ENCODE measurements at places on chromosomes 12 and 14.
A peak's percentile ranks its signal among the peaks of the same experiment; 100 is the strongest.

DNA sequence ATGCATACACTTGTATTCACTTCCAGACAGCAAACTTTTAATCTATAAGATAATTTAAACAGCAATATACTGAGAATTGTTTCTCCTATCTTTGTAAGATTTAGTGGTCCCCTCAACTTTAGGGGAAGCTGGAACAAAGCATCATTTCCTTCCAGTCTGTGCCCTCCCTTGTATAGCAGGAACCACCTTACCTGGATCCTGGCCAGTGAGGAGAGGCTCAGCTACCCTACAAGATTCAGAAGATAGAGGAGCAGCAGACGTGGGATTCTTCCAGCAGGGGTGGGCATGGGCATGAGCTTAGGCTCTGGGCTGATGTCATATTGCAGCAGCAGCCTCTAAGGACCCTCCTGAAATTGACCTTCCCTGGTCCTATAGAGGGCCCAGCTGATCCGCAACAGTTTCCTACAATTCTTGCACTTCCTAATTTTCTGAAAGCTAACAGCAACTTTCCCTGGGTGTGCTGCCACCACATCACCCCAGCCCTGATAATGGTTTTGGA lies 21.3 kb downstream of the MOK start:
- DNase-seq = no peak

DNA sequence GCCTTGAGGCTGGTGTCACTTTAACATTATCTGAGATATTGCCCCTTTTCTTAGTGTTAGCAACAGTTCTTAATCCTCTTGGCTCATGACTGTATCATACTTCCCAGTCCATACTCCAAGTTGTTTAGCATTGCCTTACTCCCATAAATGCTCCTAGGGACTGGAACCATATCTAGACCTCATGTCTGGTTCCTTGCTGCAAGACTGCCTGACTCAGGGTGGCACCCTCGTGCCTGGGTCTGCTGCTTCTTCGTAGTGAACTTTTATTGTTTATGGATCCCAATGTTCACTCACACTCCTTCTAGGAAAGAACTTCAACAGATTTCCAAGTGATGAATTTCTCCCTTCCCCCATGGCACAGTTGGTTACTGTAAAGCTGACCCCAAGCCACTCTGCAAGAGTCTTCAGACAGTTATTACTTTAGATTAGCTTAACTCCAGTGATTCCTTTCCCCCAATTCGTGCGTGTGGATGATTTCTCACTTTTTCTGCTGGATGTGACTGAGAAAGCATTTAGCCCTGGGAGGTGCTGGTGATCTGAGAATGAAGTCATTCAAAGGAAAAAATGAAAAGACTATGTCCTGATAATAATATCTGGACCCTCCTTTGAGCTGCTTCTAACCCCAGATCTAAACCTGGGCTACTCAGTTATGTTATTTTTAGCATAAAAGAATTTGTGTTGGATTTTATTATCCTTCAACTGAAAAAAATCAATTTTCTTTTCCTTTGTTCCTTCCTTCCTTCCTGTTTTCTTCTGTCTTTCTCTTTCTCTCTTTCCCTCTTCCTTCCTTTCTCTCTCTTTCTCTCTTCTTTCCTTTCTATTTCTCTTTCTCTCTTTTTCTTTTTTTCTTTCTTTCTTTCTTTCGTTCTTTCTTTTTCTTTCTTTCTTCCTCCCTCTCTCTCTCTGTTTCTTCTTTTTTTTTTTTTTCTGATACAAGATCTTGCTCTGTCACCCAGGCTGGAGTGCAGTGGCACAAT lies 47.5 kb upstream of the PPP1R12A start:
- no peak for DNase-seq

- no peak for DNase-seq
Observed at GRCh38 chr12:119147847-119148448, 30.8 kb upstream of the HSPB8 start.

DNA sequence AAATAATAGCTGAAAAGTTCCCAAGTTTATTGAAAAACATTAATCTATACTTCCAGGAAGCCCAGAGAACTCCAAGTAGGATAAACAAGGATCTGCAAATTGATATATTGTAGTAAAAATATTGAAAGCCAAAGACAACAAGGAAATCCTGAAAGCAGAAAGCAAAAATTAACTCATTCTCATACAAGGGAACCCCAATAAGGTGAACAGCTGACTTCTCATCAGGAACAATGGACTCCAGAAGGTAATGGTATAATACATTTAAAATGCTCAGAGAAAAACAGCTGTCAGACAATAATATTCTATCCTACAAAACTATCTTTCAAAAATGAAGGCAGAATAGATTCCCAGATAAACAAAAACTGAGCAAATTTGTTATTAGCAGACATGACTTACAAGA lies 138.1 kb upstream of the BMP4 start:
- no peak for DNase-seq

DNA sequence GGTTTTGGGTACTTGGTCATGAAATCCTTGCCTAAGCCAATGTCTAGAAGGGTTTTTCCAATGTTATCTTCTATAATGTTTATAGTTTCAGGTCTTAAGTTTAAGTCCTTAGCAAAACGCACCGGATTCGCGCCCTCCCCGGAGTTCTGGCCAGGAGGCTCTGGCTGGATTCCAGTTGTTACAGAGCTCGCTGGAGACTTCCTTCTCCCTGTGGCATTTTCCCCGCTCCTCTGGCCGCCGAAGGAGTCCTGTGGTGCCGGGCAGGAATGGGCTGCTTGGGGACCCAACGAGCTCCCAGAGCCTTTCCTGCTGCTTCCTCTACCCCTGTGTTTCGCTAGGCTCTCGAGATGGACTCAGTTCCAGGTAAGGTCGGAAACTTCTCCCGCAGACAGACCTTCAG lies 335.9 kb downstream of the AEBP2 start:
- no peak for DNase-seq

- no peak for DNase-seq
Observed at GRCh38 chr12:18753481-18754123, 15.7 kb downstream of the CAPZA3 start.

DNA sequence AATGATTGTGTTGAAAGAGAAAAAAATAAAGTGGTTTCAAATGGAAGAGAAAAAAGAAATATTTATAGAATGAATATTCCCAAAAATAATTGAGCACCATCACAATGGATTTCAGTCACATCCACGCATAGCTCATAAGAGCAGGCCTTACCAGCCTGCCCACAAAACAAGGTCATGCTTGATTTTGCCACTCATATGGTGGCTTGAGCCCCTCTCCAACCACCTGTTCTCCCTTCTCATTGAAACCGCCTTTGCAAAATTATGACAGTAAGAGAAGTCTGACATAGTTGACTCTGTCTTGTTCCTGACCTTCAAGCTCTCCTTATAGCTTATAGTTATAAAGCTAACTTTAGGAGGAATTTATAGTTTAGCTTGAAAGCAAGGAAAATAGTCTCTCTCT lies 33.3 kb upstream of the NAP1L1 start:
- DNase-seq = no peak

DNA sequence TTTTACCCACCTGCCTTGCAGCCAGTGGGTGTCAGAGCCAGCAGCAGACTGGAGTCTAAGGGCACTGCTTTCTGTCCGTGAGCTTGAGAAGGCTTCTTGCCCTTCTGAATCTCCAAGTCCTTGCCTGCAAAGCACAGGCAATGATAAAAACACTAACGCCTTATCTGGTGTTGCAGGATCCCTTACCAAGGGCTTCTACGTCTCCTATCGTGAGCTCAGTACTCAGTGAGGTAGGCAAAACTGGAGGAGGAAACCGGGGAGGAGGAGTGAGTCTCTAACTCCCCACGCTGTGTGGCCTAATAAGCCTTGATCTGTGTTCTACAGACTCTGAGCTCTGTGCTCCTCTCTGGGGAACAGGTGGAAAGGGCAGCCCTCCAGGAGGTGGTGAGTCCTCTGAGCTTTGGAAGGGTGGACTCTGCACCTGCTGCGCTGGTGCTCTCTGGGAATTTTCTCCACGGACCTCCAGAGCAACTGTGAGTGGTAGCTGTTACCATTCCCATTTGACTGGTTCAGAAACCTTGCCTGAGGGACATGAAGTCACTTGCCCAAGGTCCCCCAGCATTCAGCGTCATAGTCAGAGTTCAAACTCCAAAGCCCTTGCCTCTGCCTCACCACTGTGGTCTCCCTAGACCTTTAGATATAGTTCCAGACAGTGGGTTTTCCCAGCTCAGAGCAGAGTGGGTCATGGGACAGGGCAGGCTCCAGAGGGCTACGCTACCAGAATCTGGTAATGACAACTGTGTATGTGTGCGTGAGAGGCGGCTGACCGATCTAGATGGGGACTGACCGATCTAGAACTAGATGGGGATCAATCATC lies 7.0 kb upstream of the MARK3 start:
- no peak for DNase-seq

DNA sequence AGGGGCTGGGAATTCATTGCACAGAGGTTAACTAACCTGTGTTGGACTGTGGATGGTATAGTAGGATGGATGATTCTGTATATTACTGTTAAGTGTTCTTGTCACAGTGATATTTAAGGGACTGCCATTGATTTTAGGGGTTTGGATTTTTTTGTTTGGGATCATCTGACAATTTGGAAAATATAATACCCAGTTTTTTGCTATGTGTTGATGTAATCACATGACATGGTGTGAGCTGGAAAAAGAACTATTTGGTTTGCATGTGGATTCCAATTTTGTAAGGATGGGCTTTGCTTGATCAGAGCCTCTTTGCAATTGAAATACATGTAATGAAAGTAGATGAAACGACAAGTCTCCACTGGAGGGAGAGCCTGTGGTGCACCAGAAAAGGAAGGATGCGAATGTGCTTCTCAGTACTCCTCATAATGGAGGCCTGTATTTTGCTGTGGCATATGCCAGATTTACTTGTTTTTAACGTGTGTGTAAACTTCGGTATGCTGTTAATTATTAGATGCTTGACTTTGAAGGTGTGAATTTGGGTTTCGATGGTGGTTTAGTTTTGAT lies 2.7 kb downstream of the DYRK2 start:
- DNase-seq = peak; percentile 9

- no peak for DNase-seq
Observed at GRCh38 chr14:97707603-97708002, 910.4 kb downstream of the VRK1 start.

DNA sequence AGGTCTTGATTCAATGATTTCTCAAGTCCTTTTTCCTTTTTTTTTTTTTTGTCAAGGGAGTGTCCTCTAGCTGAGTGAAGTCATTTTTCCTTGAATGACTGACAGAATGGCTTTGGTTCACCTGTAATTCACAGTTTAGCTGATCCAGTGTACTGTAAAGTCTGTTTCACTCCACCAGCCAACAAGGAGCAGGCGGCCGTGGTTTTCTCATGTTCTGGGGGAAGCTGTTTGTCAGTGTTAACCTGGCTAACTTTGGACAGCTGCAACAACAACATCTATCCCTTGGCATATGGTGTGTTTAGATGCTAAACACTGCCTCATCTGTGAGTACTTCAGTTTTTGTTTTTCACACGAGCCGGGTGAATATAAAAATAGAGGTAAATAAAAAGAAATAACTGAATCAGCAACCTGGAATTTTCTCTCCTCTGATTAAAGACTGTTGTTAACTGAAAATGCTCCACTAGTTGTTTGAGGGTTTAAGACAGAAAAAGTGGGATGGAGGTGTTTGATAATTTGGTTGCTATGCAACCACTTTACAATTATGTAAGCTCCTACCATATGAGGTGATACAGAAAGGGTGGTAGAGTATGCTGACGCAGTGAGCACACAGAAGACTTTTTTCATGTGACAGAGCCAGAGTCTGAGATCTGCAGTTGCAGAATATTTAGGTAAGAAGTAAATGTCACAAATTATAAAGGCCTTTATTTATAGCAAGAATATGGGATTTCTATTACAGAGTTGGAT lies 50.3 kb upstream of the SLC2A13 start:
- no peak for DNase-seq

DNA sequence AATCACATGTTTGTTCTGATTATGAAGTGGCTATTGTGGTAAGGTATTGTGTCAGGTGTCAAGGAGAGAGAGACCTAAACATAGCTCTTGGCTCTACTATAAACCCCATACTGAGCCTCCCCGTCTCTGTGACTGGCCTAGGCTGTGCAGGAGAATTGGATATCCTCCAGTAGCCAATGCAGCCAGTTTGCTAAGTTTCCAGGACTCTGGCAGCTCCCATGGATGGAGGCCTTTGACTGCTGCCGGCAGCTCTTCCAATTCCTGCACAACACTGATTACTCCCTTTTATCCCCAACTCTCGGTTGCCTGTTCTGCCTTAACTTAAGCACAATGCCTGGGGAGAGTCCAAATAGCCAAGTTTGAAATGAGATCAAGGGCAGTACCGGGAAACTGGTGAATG lies 59.3 kb downstream of the ABCC9 start:
- DNase-seq = no peak

GRCh38 chr12:99138393-99138792 lies 493.3 kb downstream of the APAF1 start:
- DNase-seq = no peak

GRCh38 chr14:55077170-55078151 lies 26.0 kb downstream of the MAPK1IP1L start:
- no peak for DNase-seq

- DNase-seq = no peak
Observed at GRCh38 chr12:3341594-3341993, 149.4 kb upstream of the PRMT8 start.

GRCh38 chr12:111448846-111449790 lies 43.4 kb downstream of the SH2B3 start:
- DNase-seq = no peak

DNA sequence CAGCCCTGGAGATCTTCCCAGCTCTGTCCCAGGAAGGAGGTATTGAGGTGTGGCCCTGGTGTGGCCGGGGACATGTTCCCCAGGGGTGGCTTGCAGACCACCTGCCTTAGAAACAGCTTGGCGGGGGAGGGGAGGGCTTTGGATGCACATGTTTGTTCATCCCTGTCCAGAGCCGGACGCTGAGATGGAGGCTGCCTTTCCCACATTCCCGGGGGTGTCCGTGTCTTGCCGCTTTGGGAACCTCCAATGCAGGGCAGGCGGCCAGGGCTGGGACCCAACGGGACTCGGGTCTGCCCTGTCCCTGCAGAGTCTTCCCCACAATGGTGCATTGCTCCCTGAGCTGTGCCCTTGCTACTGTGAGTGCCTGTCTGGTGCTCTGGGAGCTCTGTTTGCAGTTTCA lies 319.5 kb upstream of the SFSWAP start:
- DNase-seq = no peak

GRCh38 chr12:122356192-122356635 lies 66.3 kb downstream of the CLIP1 start:
- no peak for DNase-seq

GRCh38 chr12:15417691-15418090 lies 95.4 kb downstream of the PTPRO start:
- DNase-seq = no peak

- DNase-seq = no peak
Observed at GRCh38 chr12:14408208-14408607, 42.7 kb downstream of the ATF7IP start.

DNA sequence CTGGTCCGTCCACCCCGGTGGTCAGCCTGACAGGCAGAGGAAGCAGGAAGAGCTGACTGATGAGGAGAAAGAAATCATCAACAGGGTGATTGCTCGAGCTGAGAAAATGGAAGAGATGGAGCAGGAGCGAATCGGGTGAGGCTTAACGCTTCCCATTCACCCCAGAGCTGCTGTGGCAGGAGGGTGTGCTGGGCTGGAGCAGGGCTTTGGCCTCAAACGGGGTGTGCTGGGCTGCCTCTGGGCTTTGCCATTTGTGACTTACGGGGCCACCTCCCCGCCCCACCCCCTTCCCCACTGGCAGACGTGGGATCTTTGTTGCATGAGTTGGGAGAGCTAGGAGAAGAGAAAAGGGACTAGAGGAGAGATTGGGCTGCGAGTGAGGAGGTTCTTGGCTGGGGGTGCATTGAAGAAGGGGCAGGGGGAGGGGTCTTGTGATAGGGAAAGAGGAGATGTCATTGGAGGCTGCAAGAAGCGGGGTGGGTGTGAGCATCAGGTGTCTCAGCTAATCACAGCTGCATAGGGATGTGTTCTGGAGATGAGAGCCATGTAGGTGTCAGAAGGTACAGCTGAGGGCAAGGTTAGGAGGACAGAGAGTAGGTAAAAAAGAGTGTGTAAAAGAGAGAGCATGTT lies 56.3 kb downstream of the RPH3A start:
- DNase-seq = no peak
